Endothelial cell (in vitro differentiated cells): ENCODE measurements at places on chromosomes 5 and 9. TPM values are rescaled to one million over a fixed set of nuclear protein-coding genes. Genes with fewer than 3 reads are reported as not detected.

DNA sequence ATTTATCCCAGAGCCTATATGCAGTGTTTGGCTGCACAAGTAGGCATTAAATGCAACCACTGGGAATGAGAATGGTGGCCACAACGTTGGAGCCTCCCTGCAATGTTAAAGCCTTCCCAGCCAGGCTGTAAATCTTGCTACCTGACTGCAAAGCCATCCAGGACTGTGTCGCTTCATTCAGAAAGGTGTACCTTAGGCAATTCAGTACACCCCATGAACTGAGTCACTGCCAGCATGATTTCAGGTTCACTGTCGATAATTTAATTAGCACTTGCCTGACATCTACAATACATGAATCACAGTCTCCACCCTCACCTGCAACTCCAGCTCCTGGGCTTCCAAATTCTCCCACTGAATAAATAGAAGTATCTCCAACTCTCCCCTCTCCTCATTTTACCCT is 108.4 kb downstream of the SLIT3 start:
- H3K36me3 ChIP-seq, result no peaks in the 10 kb centered on the region
- no peak overlapping the region for H3K4me3 ChIP-seq
- H3K27ac ChIP-seq, result no peak overlapping the region
- H3K4me1 ChIP-seq, result peaks cover 8% of the 10 kb centered on the region
- no peak for DNase-seq

- H3K4me1 ChIP-seq, result no peaks in the 10 kb centered on the region
- no peak overlapping the region for H3K4me3 ChIP-seq
- no peak for DNase-seq
- H3K36me3 ChIP-seq, result no peaks in the 10 kb centered on the region
- no peaks in the 10 kb centered on the region for H3K27me3 ChIP-seq
Measured at GRCh38 chr5:156532921-156533320, 206.0 kb downstream of the SGCD start.

FREM1 gene
- total RNA-seq, result 2.9 TPM

DNA sequence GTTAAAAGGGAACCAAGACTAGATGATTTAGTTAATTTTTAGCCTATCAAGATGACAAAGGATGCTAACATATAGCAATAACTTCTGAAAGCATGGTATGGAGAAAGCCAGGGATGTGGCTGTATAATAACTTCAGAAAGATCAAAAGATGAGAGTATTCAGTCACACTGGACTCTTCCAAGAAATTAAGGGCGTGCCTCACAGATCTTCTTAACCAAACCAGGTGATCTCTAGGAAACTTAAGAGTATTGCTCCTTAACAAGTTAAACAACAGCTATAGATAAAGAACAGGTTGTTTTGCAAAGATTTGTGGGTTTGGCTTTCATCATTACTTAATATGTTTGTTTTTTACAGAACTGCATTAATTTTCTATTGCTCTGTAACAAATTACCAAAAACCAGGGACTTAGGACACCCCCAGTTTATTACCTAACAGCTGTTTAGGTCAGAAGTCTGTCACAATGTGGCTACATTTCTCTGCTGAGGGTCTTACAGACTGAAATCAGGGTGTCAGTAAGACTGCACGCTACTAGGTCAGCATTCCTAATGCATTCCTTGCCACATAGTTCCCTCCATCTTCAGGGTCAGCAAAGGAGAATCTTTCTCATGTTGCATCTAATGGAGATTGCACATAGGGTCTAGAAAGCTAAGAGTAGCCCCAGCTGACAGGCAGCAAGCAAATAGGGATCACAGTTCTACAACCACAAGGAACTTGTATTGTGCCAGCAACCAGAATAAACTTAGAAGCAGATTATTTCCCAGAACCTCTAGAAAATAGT is 113.8 kb downstream of the WDR70 start:
- no peak overlapping the region for H3K4me3 ChIP-seq
- no peak overlapping the region for H3K27ac ChIP-seq
- DNase-seq, result no peak
